ENCODE measurements at places on chromosomes 12 and 14.
A peak's percentile ranks its signal among the peaks of the same experiment; 100 is the strongest.

DNA sequence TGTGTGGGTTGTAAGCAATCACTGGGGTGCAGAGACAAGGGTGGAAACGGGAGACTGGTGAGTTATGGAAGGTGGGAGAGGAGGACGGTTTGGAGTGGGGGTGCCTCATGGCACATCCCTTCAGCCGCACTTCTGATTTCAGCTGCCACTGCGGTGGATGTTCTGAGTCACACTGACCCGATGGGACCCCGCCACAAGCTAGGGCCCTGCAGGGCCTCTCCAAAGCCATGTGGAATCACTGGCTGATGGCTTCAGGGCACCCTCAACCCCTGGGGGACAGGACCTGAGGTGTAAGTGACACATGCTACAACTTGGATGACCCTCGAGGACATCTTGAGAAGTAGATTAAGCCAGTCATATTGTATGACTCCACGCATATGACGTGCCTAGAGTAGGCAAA, 53.7 kb downstream of the GPR68 start:
- DNase-seq, result no peak

GRCh38 chr14:95701846-95702221, 12.1 kb downstream of the TCL1A start:
- DNase-seq, result no peak

DNA sequence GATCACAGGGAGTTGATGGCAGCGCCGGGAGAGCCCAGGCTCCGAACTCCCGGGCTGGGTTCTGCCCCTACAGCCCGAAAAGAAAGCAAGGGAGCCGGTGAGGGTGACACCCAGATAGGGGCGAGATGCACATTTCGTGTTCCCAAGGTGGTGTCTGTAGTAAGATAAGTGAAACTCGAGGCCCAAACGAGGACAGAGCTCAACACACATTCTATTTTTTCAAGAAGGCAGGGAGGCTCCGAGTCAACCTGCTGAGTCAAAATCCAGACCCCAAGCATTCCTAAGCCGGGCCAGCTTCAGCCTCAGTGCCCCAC, 24.2 kb upstream of the YY1 start:
- no peak for DNase-seq

DNA sequence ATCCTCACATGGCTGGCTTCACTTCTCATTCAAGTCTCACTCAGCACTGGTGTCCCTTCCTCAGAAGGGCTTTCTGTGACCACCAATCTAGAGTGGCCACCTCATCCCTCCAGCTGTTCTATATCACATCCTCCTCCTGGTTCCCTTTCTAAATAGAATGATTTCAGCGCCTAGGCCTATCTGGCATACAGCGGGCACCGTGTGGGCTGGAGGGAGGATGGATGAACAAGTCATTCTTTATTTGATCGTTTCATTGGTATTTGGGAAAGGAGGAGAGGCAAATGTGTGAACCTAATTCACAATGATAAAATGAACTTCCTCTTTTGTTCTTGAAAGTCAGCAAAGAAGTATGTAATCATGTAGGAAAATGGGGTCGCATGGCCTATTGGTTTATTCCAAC, 394.2 kb downstream of the DPF3 start:
- DNase-seq, result no peak

DNA sequence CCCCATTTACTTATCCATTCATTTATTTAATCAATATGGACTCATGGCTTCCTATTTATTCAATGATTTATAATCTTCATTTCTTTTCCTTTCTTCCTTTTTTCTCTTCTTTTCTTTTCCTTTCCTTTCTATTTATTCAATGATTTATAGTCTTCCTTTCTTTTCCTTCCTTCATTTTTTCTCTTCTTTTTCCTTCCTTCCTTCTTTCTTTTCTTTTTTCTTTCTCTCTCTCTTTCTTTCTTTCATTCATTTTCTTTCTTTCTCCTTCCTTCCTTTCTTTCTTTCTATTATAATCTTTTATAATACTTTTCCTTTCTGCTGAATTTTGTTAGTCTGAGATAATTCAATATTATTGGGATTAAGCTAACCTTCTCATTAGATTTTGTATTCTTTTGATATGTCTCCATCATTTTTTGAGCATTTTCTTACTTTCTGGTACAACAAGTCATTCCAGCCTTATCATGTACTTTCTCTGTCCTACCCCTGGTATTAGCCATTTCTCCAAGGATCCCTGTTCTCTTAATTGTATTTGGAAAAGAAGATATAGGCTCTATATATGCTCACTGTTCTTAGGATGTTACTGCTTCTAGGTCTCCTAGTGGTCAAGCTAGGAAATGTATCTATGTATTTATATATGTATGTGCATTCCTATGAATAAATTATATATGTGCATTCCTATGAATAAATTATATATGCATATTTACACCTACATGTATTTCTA, 12.1 kb downstream of the LACRT start:
- no peak for DNase-seq

DNA sequence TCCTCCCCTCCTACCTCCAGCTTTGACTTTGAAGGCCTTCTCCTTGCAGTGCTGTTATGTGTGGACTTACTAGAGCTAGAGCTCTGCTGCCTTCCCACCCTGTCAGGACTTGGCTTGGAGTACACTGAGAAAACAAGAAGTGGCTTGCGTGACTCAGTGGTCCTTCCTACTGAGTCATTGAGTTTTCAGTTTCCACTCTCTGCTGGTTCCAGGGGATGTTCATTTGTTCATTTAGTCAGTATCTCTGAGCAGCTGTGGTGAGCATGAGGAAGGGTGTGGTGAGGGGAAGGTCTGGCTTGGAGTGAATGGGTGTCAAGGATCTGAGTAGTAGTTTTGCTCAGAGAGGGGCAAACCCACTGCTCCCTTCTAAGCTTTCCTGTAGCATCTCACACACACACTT, 17.2 kb upstream of the ELK3 start:
- DNase-seq, result peak; percentile 77

GRCh38 chr14:39030209-39030608, 72.8 kb downstream of the SEC23A start:
- no peak for DNase-seq

DNA sequence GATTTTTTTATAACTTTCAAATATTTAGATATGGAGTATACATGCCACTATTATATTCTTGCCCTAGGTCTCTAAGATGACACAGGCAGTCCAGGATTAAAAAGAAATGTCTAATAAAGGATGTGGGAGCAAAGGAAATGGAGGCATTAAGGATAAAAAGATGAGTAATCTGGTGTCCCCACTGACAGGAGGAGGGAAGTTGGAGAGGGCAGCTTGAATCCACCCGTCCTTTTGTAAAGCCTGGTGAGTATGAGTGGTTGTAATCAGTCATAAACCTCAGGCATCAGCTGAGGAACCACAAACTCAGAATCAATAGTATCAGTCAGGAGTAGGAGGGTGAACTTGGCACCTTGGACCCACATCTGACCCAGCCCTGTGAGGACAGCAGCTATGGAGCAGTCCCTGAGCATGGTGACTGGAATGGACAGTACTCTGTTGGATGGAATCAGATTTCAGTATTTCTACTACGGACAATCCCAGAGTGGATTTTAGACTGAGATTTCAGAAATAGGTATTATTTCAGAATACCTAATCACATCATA, 100.5 kb downstream of the EXOC5 start:
- DNase-seq, result no peak

DNA sequence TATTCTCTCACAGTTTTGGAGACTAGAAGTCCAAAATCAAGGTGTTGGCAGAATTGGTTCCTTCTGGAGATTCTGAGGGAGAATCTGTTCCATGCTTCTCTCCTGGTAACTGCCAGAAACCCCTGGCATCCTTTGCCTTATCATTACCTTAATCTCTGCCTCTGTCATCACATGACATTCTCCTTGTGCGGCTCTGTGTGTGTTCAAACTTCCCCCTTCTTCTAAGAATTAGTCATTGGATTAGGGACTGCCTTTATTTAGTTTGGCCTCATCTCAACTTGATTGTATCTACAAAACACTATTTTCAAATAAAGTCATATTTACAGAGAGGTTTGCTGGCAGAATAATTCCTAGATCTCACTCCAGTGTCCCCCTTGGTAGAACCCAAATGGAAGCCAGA, 68.9 kb downstream of the ZNF641 start:
- DNase-seq, result no peak

DNA sequence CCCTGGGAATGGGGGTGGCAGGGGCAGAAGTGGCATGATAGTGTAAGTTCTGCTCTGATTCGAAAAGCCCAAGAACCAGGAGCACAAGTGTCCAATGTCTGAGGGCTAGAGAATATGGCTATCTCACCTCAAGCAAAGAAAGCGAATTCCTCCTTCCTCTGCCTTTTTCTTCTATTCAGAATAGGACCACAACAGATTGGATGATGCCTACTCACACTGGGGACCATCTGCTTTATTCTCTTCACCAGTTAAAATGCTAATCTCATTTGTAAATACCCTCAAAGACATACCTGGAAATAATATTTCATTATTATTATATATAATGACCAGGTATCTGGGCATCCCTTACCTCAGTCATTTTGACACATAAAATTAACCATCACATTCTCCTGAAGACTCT, 808.7 kb downstream of the NRXN3 start:
- DNase-seq, result no peak

- DNase-seq, result no peak
Measured at GRCh38 chr14:24086193-24086955, 7.7 kb upstream of the PCK2 start.

DNA sequence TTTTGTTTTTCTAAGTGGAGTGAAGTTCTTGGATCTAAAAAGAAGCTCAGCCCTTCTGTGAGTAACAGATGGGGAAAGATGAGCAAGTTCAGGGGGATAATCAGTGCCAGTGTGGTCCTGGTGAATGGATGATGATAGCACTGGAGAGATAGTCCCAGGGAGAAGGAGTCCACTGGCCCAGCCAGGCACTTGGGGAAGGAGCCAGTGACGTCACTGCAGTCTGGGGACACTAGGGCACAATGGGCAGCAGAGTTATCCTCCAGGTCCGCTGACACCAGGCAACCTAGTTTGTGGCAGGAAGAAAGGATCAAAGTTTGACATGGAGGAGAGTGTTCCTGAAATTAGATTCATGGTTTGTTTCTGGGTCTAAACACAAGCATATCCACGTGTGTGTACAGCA, 101.5 kb downstream of the NTF3 start:
- DNase-seq, result no peak

DNA sequence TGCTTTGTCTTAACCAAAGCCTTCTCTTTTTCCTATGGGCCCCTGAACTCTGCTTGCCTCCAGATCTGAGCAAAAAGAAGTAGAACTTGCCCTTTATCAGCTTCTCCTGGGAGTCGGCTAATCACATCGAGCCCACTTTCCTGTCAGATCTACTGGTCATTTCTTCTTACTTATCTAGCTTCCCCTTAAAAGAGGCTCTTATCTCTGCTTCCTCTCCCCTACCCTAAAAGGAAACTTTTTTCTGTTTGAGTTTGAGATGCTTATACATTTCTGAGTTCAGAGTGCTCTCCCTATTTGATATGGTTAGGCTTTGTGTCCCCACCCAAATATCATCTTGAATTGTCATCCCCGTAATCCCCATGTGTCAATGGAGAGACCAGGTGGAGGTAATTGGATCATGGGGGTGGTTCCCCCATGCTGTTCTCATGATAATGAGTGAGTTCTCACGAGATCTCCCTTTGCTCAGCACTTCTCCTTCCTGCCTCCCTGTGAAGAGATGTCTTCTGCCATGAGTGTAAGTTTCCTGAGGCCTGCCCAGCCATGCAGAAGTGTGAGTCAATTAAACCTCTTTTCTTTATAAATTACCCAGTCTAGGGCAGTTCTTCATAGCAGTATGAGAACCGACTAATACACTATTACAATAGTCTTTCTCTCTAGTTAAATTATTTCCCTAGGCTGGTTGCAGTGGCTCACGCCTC, 114.7 kb upstream of the AMN1 start:
- no peak for DNase-seq

DNA sequence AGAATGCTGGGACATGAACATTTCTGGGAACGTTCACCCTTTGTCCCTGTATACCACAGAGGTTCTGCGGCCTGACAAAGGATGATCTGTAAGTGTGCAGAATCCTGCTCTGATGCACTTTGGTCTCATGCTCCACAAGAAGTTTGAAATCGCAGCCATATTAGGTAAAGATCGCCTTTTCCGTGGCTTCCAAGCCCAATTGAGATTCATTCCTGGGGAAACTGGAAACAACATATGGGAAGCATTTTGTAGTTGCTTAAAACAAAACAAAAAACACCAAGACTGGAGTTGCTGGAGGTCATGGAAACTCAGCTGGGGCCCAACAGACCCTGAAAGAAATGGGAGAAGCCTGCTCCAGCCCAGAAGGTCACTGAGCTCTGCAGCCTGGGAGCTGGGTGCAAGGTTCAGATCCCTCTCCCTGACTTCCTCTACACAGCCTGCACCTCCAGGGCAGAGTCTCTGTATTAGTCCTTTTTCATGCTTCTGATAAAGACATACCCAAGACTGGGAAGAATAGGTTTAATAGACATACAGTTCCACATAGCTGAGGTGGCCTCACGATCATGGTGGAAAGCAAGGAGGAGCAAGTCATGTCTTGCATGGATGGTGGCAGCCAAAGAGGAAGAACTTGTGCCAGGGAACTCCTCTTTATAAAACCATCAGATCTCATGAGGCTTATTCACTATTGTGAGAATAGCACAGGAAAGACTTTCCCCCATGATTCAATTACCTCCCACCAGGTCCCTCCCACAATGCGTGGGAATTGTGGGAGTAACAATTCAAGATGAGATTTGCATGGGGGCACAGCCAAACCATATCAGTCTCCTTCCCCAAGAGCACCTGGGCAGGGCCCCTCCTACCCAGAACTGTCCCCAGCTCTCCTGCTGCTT, 60.8 kb upstream of the CHGA start:
- DNase-seq, result no peak
